Hematopoietic multipotent progenitor cell treated with erythropoietin and hydrocortisone succinate and interleukin-3 and kit ligand, for 8 days (in vitro differentiated cells): ENCODE measurements at places on chromosomes 3 and 15.

DNA sequence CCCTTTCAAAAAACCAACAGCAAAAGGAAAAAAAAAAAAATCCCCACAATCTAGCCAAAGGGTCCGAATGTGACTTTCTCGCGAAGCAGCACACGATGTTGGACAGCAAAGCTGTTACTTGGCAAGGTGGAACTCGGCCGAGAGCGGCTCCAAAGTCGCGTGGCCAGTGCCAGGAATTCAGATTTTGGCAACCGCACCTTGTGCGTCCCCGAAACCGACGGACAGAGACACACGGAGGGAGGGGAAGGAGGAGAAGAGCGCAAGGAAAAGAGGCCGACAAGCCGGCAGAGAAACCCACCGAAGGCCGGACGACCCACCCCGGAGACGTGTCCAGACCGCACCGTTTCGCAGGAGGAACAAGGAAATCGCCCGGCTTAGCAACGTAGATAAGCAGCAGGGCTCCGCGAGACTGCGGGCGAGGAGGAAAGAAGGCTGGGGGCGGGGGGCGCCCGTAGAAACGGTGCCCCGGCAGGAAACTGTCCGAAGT lies 517.3 kb downstream of the MECOM start:
- peak; percentile 39 for DNase-seq

- no peak for DNase-seq
Observed at GRCh38 chr3:122992133-122992532, 35.4 kb downstream of the SEMA5B start.

GRCh38 chr15:90074916-90075315 lies 27.4 kb downstream of the IDH2 start:
- DNase-seq = no peak

DNA sequence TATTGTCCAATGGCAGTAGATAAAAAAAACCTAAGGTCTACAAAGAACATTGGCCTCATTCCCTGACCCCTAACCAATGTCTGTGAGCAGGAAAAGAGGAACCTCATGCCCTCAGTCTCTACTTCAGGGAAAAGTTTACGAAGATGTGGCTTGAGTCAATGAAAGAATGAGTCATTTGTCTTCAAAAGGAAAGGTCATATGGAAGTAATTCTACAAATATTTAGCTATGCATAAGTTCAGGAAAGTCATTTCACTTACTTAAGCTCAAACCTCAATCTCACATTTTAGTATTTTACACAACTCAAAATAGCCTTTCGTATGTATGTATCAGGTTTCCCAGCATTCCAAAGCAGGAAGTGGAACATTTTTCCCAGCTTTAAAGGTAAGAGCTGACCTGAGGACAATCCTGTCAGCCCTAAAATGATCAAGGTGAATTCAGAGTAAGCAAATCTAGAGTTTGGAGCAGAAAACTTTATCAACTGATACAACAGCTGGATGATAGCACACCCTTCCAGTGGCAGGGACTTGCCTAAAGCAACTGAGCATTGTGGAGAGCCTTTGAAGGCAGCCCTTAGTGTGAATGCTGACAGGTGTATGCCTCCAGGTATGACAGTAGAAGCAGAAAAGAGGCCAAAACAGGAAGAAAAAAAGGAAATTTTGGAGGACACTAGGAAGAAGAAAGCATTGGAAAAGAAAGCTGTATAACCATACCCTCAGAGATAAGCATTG lies 53.9 kb upstream of the ACKR4 start:
- no peak for DNase-seq

- no peak for DNase-seq
Observed at GRCh38 chr3:126209741-126210140, 29.4 kb upstream of the ALDH1L1 start.

DNA sequence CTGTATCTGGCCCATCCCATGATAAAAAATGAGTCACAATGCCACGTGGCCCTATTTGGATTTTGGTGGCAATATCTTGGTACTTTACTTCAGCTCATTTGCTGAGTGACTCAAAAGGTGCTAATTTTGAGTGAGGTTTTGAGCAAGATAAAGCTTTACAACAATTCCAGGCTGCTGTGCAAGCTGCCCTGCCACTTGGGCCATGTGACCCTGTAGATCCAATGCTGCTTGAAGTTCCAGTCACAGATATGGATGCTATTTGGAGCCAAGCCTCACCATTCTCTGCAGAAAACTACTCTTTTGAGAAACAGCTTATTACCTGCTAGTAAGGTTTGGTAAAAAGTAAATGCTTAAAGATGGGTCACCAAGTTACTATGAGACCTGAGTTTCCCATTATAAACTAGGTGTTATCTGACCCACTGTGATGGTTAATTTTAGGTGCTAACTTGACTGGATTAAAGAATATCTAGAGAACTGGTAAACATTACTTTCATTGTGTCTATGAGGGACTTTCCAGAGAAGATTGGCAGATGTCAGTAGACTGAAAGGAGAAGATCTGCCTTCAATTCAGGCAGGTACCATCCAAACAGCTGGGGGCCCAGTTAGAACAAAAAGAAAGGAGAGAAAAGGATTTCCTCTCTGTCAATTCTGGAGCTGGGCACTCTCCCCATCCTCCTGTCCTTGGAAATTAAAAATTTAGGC lies 1083.9 kb downstream of the DIPK2A start:
- DNase-seq = no peak

DNA sequence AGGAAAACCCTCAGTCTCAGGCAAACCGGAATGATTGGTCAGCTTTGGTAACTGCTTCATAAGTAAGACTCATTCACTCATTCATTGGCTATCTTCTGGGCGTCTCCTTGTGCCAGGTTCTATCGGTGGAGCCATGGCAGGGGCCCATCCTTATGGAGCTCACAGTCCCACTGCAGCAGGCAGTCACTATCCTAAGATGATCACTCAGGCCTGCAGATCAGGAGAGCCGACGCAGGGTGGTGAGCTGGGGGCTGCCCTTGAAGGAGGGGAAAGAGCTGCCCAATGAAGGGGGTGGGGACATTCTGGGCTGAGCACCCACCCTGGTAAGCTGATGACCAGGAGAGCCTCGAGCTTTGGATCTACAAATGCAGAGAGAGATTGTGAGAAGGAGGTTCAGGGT lies 20.5 kb upstream of the FGD5 start:
- DNase-seq = no peak

DNA sequence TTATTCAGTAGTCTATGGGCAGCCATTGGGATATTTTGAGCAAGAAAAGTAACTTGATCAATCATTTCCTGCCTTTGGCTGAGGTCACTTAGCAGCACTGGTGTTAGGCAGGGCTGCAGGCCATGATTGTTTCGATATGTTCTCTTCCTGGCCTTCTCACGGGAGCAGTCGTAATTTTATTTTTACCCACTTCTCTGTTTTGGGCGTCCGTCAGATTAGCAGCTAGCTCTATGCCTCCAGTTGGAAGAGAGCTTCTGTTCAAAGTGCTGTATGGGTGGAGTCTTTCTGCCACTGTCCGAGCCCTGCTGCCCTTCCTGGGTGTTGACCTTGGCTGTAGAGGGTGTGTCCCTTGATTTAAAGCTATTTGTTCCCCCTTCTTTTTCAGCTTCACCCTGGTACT lies 123.4 kb upstream of the ROPN1 start:
- no peak for DNase-seq

- DNase-seq = no peak
Observed at GRCh38 chr3:17949101-17949500, 206.7 kb upstream of the TBC1D5 start.

DNA sequence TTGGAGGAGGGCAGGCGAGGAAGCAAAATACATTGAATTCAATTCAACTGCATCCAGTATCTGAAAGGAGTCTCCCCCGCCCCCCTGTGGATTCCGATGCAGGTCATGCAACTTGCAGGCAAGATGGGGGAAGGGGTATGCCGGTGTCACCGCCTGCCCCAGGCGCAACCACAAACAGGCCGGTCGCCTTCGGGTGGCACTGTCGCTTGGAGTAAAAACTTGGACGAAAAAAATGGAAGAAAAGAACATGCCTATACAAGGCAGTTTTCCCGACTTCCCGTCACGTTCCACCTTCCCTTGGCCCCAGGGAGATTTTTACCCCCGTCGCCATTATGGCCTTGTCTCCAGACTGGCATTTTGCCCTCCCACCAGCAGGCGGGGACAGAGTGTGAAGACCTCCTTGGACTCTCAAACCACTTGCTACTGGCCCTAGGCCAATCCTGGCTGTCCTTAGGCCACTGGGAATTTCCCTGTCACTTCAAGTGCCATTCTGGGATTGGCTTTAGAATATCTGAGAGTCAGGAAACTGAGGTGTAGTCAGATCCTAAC lies 1.6 kb upstream of the NTRK3 start:
- peak; percentile 31 for DNase-seq

- no peak for DNase-seq
Observed at GRCh38 chr3:190056742-190057141, 64.0 kb downstream of the P3H2 start.

- DNase-seq = no peak
Observed at GRCh38 chr3:121491683-121492320, 54.0 kb downstream of the POLQ start.

- no peak for DNase-seq
Observed at GRCh38 chr3:170909129-170909903, 879 bp upstream of the EIF5A2 start.

GRCh38 chr3:69740103-69741021 lies 1.1 kb downstream of the MITF start:
- peak; percentile 34 for DNase-seq
